ENCODE measurements at places on chromosomes 6 and 20.
A peak's percentile ranks its signal among the peaks of the same experiment; 100 is the strongest.

DNA sequence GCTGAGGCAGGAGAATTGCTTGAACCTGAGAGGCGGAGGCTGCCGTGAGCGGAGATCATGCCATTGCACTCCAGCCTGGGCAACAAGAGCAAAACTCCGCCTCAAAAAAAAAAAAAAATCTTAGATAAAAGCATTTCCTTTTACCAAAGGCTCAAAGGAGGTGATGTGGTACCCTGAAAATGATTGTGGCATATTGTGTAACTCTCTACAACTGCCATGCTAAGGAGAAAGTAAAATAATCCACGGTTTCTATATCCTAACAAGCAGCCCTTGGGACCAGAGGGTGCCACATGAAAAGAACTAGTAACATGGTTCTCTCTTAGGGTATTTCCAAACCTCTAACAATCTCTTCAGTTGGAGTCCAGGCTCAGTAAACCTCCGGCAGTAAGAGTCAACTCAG lies 38.8 kb upstream of the SLA2 start:
- no peaks in the 10 kb centered on the region for H3K4me1 ChIP-seq
- DNase-seq, result no peak
- no peak overlapping the region for H3K4me3 ChIP-seq
- no peak overlapping the region for H3K27ac ChIP-seq
- H3K36me3 ChIP-seq, result no peaks in the 10 kb centered on the region

GRCh38 chr6:91132461-91132860 lies 545.6 kb upstream of the MAP3K7 start:
- no peak overlapping the region for H3K4me3 ChIP-seq
- H3K27me3 ChIP-seq, result no peaks in the 10 kb centered on the region
- no peak for DNase-seq

DNA sequence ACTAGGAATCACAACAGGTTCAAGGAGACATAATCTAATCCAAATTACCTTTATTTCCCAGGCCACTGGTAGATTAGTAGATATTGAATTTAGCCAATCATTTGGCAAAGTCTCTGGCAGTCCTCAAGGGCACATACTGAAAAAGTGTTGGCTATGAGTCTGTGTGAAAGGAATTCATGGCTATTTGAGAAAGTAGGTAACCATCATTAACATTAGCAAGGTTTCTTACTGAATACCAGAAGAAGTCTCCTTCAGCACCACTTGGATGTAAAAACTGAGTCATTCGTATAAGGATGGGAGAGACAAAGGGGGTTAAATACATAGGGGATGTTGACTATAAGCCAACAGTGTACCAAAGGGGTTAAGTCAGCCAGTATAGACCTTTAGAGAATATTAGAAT lies 36.7 kb downstream of the AGPAT4 start:
- H3K4me1 ChIP-seq, result no peaks in the 10 kb centered on the region
- no peaks in the 10 kb centered on the region for H3K27me3 ChIP-seq
- no peaks in the 10 kb centered on the region for H3K36me3 ChIP-seq
- H3K27ac ChIP-seq, result no peak overlapping the region

- no peak for DNase-seq
- no peak overlapping the region for H3K4me3 ChIP-seq
- H3K27ac ChIP-seq, result no peak overlapping the region
- no peaks in the 10 kb centered on the region for H3K27me3 ChIP-seq
- H3K4me1 ChIP-seq, result no peaks in the 10 kb centered on the region
Measured at GRCh38 chr6:47934023-47934422, 152.2 kb downstream of the OPN5 start.

GRCh38 chr6:90458353-90459224 lies 128.3 kb downstream of the MAP3K7 start:
- H3K4me3 ChIP-seq, result no peak overlapping the region
- no peaks in the 10 kb centered on the region for H3K27me3 ChIP-seq
- H3K36me3 ChIP-seq, result no peaks in the 10 kb centered on the region
- DNase-seq, result no peak
- peaks cover 29% of the 10 kb centered on the region for H3K4me1 ChIP-seq

DNA sequence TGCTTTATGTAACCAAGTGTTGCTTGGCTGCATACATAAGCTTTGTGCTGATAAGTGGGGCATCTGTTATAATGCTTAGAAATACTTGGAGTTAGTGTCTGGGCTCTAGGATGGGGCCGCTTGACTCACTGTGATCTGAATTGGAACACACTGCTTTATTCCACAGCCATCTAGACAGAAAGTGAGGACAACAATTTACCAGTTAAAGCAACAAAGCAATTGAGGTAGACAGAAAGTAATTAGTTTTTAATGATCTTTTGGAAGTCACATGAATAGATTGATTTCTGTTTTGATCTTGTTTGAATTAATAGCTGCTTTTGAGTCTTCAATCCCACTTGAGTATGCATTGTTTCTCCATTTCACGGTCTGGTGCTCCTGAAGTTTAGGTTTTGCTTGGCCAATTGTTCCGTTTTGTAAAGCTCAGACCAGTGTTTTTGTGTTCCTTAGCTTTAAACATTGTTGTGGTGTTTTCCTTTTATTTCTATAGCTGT lies 157.5 kb downstream of the TRMT11 start:
- no peaks in the 10 kb centered on the region for H3K27me3 ChIP-seq
- no peak for DNase-seq
- H3K4me3 ChIP-seq, result no peak overlapping the region
- H3K27ac ChIP-seq, result no peak overlapping the region
- no peaks in the 10 kb centered on the region for H3K4me1 ChIP-seq

GRCh38 chr20:2131366-2131765 lies 29.7 kb downstream of the STK35 start:
- H3K27ac ChIP-seq, result no peak overlapping the region
- H3K4me1 ChIP-seq, result no peaks in the 10 kb centered on the region
- H3K36me3 ChIP-seq, result no peaks in the 10 kb centered on the region
- H3K27me3 ChIP-seq, result no peaks in the 10 kb centered on the region
- DNase-seq, result no peak

GRCh38 chr6:491233-491632 lies 99.7 kb downstream of the IRF4 start:
- no peak overlapping the region for H3K4me3 ChIP-seq
- H3K27me3 ChIP-seq, result no peaks in the 10 kb centered on the region
- H3K27ac ChIP-seq, result no peak overlapping the region
- H3K4me1 ChIP-seq, result no peaks in the 10 kb centered on the region

- no peak for DNase-seq
- no peak overlapping the region for H3K4me3 ChIP-seq
- no peaks in the 10 kb centered on the region for H3K36me3 ChIP-seq
- H3K27ac ChIP-seq, result no peak overlapping the region
- H3K4me1 ChIP-seq, result no peaks in the 10 kb centered on the region
- H3K27me3 ChIP-seq, result no peaks in the 10 kb centered on the region
Measured at GRCh38 chr6:81031416-81031815, 721.1 kb downstream of the TENT5A start.

- no peaks in the 10 kb centered on the region for H3K36me3 ChIP-seq
- H3K27me3 ChIP-seq, result no peaks in the 10 kb centered on the region
- H3K4me1 ChIP-seq, result no peaks in the 10 kb centered on the region
Measured at GRCh38 chr6:50992704-50993625, 174.3 kb downstream of the TFAP2B start.

DNA sequence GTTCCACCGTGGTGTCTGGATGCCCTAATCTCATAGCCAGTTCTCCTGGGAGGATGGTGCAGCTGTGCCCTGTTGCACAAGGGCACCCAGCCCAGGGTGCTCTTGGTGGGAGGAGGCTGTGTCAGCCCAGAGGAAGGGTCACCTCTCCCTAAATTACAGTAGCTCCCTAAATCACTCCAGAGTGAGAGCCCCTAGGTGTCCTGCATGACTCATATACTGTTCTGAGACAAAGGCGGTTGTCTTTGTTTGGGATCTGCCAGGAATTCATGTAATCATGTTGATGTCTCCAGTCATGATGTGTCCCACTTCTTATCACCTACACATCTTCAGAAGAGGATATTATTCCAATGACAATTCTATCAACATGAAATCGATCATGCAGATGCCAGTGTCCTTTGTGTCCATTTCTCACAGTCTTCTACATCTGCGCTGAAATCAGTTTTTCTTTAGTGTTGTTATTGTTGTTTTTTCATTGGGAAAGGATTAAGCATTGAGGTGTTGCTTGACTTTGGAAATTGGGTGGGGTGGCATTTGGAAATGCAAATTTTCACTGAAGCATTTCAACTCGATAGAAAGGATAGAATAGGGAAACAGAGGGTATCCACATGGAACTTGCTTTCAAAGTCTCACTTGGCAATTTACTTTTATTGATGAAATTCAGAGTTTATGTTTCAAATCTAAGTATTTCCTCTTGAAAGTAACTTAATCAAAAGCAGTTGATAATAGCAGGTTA lies 19.5 kb downstream of the PERP start:
- H3K27me3 ChIP-seq, result no peaks in the 10 kb centered on the region
- H3K36me3 ChIP-seq, result 0 out of 2 replicates have a peak, but pooled peaks cover 3% of the 10 kb centered on the region
- DNase-seq, result no peak

GRCh38 chr20:2213401-2213800 lies 82.4 kb upstream of the TGM3 start:
- peaks cover 22% of the 10 kb centered on the region for H3K4me1 ChIP-seq
- no peaks in the 10 kb centered on the region for H3K27me3 ChIP-seq
- no peak overlapping the region for H3K27ac ChIP-seq
- DNase-seq, result no peak

- H3K4me1 ChIP-seq, result no peaks in the 10 kb centered on the region
- no peaks in the 10 kb centered on the region for H3K27me3 ChIP-seq
- H3K36me3 ChIP-seq, result no peaks in the 10 kb centered on the region
- H3K4me3 ChIP-seq, result no peak overlapping the region
Measured at GRCh38 chr6:23202207-23202606, 632.8 kb downstream of the HDGFL1 start.

DNA sequence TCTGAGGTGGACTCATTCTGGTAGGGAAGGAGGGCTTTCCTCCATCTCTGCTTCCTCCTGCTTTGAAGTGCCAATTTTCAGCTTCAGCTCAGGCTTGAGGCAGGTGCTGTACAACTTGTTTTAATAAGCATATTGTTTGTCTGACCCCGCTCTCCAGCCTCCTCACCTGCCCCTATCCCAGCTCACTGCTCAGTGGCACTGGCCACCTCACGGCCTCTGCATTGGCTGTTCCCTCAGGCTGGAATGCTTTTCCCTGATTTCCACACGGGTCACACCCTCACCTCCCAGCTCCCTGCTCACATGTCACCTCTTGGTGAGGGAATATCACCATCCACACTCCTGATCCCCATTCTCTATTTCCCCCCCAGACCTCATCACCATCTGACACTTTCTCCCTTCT lies 14.3 kb downstream of the AARS2 start:
- H3K27me3 ChIP-seq, result peaks cover 22% of the 10 kb centered on the region
- no peak overlapping the region for H3K4me3 ChIP-seq
- no peak overlapping the region for H3K27ac ChIP-seq

GRCh38 chr6:148972481-148972880 lies 225.7 kb downstream of the UST start:
- no peaks in the 10 kb centered on the region for H3K36me3 ChIP-seq
- peak; percentile 78 for DNase-seq
- no peak overlapping the region for H3K4me3 ChIP-seq

DNA sequence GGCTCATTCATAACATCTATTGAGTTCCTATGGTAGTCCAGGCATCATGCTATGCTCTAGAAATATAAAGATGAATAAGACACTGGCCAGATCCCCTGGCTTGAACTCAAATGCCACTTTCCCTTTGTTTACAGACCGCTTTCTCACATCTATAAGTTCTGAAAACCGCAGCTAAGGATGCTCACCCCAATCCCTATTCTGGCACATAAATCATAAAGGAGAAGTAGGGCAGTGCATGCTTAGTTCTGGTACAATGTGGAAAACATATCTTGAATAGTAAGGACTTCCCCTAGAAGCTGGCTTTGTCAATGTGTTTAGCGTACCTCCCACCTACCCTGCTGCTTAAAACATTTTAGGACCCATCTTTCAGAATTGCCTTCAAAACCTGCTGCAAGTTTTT lies 26.4 kb downstream of the MRS2 start:
- no peaks in the 10 kb centered on the region for H3K4me1 ChIP-seq
- DNase-seq, result no peak
- H3K4me3 ChIP-seq, result no peak overlapping the region
- H3K27ac ChIP-seq, result no peak overlapping the region

GRCh38 chr6:33205191-33206026 lies 954 bp downstream of the HSD17B8 start:
- DNase-seq, result peak; percentile 29
- peak overlapping the region; percentile 56 for H3K27ac ChIP-seq
- peak overlapping the region; percentile 97 for H3K4me3 ChIP-seq

DNA sequence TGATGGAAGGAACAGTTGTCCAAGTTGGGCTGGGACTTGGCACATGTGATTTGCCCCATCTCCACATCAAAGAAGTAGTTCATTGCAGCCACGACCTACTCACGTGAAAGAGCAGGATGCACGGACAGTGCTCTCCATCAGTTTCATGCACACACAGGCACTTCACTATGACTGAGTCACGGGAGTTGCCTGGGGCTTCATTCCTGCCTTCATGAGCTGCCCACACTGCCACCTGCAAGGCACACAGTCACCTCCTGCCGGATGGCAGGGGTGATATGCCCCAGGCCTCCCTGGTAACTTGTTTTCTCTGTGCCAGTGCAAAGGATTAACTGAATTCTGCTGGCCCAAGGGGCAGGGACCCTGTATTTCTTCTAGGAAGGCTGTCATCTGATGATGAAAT lies 22.8 kb downstream of the CST5 start:
- no peak overlapping the region for H3K27ac ChIP-seq
- no peak overlapping the region for H3K4me3 ChIP-seq
- no peaks in the 10 kb centered on the region for H3K4me1 ChIP-seq
- no peaks in the 10 kb centered on the region for H3K36me3 ChIP-seq

DNA sequence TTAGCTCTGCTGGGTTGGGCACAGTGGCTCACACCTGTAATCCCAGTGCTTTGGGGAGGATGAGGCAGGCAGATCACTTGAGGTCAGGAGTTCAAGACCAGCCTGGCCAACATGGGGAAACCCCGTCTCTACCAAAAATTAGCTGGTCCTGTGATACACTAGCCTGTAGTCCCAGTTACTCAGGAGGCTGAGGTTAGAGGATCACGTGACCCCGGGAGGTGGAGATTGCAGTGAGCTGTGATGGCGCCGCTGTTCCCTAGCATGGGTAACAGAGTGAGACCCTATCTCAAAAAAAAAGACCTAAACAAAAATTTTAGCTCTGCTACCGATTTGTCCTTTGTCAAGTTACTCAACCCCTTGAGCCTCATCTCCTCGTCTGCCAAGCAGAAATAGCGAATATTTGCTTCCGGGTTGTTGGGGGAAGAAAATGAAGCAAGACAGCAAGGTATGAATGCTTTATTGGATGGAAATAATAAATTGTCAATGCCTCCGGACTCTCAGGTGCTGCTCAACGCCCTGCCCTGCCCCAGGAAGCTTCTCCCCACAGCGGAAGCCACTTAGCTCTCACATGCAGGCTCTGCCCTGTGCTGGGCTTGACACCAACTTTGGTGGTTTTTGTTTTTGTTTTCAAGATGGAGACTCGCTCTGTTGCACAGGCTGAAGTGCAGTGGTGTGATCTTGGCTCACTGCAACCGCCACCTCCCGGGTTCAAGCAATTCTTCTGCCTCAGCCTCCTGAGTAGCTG lies 24.9 kb upstream of the ITCH start:
- H3K36me3 ChIP-seq, result no peaks in the 10 kb centered on the region
- no peaks in the 10 kb centered on the region for H3K4me1 ChIP-seq
- H3K27me3 ChIP-seq, result no peaks in the 10 kb centered on the region
- H3K27ac ChIP-seq, result peak overlapping the region; percentile 70
- peak; percentile 66 for DNase-seq
- peak overlapping the region; percentile 55 for H3K4me3 ChIP-seq

- no peak overlapping the region for H3K27ac ChIP-seq
- no peak for DNase-seq
- H3K4me3 ChIP-seq, result no peak overlapping the region
- H3K4me1 ChIP-seq, result no peaks in the 10 kb centered on the region
Measured at GRCh38 chr6:84977363-84977705, 212.9 kb upstream of the TBX18 start.

Data from MM.1S (cell line).